ENCODE measurements at places on chromosomes 7 and 10.

DNA sequence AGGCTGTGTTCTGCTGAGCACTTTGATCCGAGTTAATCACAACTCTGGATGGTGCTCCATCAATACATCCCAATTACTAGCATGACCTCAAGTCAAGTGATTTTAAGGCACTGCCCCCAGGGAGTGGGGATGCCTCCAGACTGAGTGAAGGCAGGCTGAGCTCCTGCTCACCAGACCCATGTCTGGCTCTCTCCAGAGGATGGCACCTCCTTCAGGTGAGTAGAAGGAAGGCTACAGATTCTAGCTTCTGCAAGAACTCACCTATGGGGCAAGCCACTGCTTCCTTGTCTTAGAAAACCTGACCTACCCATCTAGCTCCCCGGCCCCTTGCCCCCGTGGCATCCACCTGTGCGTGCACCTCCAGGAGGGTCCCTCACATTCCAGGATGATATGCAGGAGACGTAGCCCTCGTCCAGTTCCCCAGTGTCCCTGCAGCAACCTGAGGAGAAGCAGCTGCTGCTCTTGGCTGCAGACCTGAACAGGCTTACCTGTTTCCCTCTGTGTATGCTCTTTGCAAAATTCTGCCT is 390.3 kb downstream of the GRID1 start:
- no peak for DNase-seq

GRCh38 chr10:113228530-113228929 is 278.5 kb downstream of the TCF7L2 start:
- DNase-seq: no peak

GRCh38 chr7:3043544-3044371 is at the start of gene CARD11:
CARD11 (minus strand) TSS chr7:3043867; CDS start chr7:2958506, 85,361 bp downstream.
- DNase-seq: no peak

DNA sequence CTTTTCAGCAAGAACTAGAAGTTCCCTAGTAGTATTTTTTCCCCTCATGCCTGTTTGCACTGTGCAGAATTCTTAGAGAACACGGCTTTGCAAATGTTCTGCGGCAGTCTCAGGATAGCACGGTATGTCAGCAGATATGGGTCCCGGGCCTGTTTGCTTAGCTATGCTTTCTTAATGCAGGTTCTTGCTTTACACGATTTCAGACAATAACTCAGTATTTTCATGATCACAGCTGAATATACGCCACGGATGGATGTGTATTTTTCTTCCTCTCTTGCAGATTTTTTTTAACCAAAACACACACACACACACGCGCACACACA is 137.3 kb downstream of the HECW1 start:
- DNase-seq: no peak

DNA sequence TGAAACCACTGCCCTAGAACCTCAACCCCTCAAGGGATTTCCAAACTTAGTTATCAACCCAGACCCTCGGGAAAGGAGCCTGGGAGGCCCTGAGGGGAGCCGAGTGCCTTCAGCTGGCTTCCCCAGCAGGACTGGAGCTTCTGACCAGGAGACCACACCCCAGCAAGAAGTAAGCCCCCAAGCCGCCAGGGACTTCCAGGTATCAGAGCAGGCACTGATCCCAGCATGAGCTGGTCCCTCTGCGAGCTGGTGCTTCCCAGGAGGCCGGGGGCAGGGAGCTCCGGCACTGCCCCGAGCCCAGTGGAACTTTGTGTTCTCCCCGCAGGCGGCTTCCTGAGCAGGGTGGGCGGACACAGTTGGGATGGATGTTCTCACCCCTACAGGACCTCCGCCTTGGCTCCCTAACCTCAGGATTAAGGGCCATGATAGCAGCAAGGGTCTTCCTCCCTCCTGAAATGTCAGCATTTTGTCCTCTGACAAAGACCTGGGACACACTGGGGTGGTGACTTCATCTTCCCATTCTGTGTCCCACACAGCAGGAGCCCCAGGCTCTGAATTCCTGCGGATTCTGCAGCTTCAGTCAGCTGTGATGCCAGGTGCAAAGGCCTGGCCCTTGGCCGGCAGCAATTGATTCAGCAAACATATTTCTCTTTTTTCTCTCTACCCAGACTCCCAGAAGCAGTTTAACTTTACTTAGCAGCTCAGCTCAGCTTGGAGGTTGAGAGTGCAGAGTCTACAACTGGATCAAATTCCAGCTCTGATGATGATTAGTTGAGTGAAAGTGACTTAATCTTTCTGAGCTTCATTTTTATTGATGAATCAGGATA is 11.6 kb downstream of the ATP6V0E2 start:
- no peak for DNase-seq

- DNase-seq: no peak
These were observed 26.8 kb downstream of the PRPF18 start for GRCh38 chr10:13613519-13613918.

DNA sequence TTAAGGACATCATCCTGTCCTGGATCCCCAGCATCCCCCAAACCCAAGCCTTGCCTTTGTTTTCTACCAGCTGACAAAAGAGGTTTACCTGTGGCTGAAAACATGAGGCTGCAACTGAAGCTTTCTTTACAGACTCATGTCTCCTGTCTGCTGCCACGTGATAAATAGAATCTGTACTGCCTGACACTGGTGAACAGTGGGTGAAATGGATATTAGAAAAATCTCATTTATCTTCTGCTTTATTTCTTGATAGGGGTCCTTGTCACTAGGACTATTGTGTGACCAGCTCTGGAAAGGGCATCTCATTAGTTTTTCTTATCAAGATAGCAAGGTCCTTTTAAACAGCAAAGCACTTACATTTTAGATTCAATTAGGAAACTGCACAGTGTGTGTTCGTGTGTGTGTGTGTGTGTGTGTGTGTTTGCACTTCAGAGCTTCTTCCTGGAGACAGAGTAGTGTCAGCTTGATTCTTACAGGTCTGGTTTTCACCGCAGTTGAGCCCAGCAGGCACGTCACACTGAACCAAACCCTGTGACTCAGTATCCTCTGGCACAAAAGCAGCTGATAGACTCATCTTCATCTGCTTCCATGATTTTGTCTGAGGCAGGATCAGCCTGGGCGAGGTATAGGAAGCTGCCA is 373.5 kb upstream of the CELF2 start:
- no peak for DNase-seq

DNA sequence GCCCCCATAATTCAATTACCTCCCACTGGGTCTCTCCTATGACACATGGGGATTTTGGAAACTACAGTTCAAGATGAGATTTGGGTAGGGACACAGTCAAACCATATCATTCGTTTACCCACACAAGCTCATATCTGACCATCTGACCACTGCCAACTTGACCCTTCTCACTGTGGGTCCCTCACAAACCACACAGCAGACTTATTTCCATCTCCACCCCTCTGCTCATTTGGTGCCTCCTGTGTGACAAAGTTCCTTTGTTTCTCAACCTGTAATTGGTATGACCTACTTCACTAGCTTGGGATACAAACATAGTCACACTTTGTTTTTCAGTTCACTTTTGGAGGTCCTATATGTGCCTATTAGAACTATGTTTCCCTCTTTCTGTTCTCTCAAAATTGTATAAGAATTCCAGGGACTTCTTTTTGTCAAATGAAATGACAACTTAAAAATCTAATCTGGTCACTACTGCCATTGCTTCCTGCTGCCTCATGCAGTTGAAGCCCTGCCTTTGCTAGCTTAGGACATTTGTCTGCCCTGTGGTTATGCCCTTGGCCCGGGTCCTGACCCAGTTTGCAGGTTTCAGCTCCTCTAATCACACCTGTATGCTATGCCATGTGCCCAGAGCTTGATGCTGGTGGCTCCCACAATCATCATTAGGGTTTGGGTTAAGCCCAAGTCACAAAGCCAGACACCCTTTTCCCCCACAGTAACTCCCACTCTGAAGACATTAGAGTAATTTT is 69.9 kb downstream of the PPP1R3C start:
- DNase-seq: no peak

- DNase-seq: no peak
These were observed 13.6 kb downstream of the MRPS33 start for GRCh38 chr7:141001122-141001521.

DNA sequence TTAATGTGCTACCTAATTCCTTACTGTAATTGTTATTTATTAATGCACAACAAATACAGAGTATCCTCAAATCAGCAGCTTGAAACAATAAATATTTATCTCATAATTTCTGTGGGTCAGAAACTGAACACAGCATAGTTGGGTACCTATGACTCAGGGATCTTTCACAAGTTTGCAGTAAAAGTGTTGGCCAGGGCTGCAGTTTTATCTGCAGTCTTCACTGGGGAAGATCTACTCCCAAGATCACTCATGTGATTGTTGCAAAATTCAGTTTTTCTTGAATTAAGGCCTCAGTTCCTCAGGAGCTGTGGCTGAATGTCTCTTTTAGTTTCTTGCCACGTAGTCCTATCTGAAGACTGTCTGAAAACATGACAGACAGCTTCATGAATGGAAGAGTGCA is 237.8 kb downstream of the ZWINT start:
- DNase-seq: no peak

GRCh38 chr7:155811560-155811894 is 736 bp downstream of the SHH start:
- no peak for DNase-seq

GRCh38 chr7:18353339-18353738 is 142.2 kb upstream of the HDAC9 start:
- no peak for DNase-seq

- no peak for DNase-seq
These were observed 285.1 kb downstream of the ZEB1 start for GRCh38 chr10:31604096-31604495.

DNA sequence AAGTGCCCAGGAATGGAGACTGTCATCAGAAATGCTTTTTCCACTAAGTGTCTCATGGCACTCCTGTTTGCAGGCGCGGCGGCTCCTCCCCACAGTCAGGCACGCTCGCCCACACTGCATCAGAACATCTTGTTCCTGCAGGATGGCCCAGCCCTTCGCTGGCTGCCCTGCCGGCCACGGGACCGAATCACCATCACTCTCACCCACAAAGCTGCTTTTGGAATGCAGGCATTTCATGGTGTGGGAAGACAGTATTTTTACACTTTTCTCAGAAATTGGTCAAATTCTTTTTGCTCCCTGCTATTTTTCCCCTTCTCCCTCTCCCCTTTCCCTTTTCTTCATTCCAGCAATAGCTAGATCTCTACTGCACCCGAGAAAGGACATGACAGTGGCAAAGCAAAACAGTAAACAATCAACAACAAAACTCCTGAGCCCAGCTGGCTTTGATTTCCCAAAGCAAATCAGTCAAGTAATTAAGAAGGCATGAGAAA is 176.1 kb upstream of the TNS3 start:
- no peak for DNase-seq

- peak; percentile 48 for DNase-seq
These were observed 158.0 kb upstream of the ITGB1 start for GRCh38 chr10:33115738-33116719.

DNA sequence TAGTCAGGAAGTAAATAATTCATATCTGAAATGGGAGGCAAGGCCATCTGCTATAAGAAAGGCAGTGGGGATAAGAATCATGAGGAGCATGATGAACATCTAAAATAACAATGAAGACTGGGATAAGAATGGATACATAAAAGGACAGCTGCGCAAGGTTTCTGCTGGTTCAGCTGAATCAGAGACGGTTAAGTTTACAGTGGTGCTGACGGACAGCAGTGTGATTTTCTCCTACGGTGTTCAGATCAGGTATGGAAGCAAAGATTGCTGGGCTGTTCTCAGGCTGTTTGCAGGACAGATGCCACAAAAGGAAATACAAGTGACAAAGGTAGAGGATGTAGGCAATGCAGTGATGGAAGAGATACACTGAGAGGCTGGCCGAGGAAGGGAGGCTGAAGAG is 8.4 kb downstream of the CYCS start:
- DNase-seq: no peak

DNA sequence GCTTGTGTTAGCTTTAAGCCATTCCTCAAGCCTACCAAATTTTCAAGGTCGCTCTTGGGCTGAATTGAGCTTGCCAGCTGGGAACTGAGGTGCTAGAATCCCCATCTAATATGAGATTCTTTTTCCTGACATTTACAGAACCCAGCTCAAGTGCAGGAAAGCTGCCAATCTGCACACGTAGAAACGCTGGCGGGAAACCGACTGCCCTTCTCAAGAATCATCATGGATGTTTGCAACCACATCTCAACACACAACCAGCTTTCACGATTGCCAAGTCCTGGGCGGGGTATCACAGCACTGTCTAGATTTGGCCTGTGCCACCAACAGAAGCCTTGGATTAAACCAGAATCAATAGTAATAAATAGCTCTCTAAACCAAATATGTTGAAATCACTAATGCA is 203.7 kb downstream of the DIP2C start:
- DNase-seq: no peak

GRCh38 chr7:82036146-82036886 is 266.5 kb upstream of the HGF start:
- no peak for DNase-seq

DNA sequence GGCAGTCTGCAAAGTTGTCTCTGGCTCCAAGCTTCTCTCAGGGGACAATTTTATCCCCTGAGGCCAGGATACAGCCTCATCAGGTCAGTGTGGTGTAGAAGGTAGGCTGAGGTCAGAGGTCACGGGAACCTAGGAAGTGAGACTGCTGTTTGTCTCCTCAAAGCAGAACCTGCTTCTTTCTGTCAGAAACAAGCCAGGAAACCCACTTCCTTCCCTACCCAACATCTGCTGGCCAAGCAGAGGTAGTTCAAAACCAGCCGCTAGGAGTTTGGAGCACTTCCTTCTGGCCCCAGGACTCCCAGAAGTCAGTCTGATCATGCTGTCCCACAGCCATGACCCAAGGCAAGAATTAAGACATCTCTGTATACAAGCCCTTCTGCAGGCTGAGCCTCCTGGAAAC is 12.2 kb downstream of the CLRN3 start:
- no peak for DNase-seq

DNA sequence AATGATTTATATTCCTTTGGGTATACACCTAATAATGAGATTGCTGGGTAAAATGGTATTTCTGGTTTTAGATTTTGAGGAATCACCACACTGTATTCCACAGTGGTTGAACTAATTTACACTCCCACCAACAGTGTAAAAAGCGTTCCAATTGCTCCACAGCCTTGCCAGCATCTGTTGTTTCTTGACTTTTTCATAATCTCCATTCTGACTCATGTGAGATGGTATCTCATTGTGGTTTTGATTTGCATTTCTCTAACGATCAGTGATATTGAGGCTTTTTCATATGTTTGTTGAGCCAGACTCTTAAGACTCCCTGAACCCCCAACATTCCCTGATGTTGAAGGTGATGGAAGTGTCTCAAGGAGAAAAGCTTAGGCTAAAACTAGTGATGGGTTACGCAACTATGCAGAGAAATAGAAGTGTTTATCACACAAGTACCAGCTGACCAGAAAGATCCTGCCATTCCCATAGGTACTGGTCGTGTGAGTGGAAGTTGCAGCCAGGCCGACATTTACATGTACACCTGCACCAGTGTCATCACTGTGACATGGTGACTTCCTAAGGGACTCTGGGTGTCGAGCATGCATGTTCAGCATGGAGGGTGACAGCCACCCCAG is 711.2 kb upstream of the NRP1 start:
- DNase-seq: no peak

GRCh38 chr7:3300221-3300650 is 816 bp upstream of the SDK1 start:
- DNase-seq: peak; percentile 37

GRCh38 chr10:63629363-63630084 is 108.3 kb downstream of the REEP3 start:
- DNase-seq: peak; percentile 97

Measured in right kidney (tissue), 9 donors.